Stomach (tissue), 19 donors: ENCODE measurements at places on chromosomes 11 and 22. TPM values are rescaled to one million over a fixed set of nuclear protein-coding genes. Genes with fewer than 3 reads are reported as not detected.

DNA sequence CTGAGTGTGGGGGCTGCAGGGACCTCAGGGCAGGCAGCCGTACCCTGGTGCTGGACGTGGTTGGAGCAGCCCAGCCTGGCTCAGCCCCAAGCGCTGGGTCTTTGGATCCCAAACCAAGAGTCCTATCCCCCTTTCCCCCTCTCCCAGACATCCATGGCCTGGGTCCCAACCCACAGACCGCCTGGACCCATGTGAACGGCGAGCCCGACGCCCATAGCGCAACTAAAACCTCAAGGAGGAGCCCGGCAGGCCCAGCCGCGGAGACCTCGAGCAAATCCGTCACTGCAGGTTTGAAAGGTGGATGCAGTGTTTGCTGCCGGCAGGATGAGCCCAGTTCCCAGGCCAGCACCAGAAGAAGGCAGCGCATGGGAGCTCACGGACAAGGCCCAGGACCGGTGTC is 337.0 kb downstream of the BRD1 start:
- no peak for DNase-seq

DNA sequence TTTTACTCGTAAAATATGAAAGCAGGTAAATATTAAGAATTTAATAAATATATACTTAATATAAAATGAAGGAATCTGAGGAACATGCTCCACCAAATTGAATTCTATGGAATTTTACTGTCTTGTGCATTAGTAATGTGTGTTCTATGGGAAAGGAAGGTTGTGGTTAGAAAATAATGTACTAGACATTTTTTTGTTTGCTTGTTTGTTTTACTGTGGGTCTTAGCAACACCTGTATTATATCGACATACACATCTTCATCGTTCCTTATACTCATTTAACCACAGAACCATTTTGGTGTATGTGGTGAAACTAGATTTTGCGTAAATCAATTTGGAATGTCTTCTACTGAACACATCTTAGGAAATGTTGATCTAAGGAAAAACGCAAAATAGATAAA is 114.1 kb upstream of the MTMR2 start:
- DNase-seq: no peak

DNA sequence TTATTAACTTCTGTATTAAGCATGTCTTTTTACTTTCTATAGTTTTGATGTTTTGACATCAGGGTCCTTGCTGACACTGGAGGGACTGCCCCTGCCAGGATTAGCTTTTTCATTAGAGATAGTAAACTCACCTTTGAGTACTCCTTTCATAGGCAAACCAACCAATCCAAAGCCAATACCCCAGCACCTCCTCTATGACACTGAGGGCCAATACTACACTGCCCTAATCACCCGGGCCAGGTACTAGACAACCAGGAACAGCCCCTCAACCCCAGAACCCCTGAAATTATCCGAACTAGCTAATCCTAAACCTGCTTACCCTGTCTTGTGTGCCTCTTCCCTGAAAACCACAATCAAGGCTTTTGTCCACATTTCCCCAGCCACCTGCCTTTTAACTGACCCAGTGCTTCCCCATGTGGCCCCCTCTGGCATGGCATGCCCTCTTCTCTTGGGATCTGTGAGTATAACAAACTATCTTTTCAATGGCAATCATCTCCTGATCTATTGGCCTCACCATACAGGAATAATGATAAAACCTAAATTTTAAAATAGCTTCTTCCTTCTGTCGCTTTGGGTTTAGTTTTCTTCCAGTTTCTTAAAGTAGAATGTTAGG is 31.2 kb downstream of the RAB6A start:
- DNase-seq: peak; percentile 27

NXPE2 gene
- not detected for total RNA-seq

DNA sequence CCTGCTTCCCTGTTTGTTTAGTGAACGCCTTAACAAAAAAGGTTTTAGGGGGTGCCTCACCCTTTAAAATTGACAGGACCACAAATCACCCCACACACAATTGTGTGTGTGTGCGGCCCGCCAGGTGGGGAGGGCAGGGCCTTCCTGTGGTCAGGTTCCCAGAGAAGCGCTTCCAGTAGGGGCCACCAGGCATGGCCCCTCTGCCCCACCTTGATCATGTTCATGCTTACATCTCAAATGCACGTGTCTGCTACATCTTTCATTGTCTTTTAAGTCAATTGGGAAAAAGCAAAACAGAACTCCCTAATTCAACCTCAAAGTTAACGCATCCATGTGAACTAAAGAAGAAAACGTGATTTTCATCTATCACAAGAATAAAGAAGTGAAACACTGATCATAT is 1335.3 kb downstream of the TBC1D22A start:
- DNase-seq: no peak

- DNase-seq: no peak
Observed at GRCh38 chr11:108431370-108431769, 36.0 kb downstream of the C11orf65 start.

PLEKHB1 gene
- 13.4 TPM for total RNA-seq
